ENCODE measurements at places on chromosomes 12 and 14.

- DNase-seq: no peak
Measured at GRCh38 chr14:91108941-91109611, 4.8 kb upstream of the DGLUCY start.

DNA sequence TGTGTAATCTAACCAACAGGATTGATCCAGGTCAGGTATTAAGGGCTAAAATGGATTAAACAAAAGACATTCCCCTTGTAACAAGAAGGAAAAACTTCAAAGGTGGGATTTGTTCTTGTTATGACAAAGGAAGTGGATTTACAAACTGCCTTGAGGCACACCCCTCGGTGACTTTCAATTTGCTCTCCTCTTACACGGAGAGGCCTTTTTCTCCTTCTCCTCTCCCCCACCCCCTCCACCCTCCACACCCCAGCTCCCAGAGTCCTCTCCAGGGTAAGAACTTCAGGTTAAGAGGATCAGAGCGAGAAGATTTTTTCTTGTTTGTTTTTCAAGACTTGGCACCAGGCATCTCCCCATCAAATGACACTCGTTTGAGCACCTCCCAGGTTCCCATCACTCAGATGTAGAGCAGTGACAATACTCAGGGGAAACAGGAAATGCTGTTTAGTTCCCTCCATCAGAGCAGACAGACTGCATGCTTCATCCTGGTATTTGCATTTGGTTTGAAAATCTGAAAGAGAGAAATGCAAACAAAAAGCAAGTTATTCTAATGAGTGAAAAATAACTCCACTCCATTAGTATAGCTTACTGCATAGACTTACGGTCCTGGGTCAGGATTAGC lies 77.6 kb upstream of the TMEM260 start:
- DNase-seq: no peak

DNA sequence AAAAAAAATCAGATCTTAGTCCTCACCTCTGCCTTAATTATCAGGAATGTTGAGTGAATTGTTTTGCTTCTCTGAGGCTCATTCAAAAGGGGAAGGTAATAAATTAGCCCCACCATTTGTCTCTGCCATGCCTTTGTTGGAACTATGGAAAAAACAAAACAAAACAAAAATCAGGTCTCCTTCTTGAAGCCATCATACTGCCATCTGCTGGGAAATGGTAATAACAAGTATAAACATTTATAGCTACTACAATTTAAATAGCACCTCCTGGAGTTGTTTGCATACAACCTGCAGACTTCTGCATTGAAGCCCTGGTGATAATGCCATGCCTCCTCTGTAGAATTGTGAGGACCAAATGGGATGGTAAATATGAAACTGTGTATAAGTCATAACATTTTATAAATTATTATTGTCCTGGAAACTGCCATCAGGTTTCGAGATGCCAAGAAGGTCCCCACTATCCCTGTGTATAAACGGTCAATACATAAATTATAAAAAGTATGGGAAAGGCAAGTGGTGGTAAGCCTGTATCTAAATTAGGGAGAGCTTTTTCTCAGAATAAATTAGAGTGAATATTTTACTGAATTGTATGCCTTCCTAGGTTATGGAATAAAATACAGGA lies 87.2 kb upstream of the FGD4 start:
- peak; percentile 55 for DNase-seq

- no peak for DNase-seq
Measured at GRCh38 chr12:113907446-113908180, 58.5 kb downstream of the RBM19 start.

DNA sequence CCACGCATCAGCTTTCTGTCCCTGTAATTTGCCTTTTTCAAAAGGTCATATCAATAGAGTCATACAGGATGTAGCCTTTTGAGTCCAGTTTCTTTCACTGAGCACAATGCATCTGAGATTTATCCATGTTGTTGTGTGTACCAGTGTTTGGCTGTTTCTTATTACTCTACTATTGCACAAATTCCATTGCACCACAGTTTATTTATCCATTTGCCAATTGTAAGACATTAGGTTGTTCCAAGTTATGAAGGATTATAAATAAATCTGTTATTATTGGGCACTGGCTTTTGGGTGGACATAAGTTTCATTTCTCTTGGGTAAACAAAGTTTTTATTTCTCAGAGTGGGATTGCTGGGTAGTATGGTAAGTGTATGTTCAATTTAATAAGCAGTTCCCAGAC lies 68.3 kb upstream of the TBPL2 start:
- no peak for DNase-seq

DNA sequence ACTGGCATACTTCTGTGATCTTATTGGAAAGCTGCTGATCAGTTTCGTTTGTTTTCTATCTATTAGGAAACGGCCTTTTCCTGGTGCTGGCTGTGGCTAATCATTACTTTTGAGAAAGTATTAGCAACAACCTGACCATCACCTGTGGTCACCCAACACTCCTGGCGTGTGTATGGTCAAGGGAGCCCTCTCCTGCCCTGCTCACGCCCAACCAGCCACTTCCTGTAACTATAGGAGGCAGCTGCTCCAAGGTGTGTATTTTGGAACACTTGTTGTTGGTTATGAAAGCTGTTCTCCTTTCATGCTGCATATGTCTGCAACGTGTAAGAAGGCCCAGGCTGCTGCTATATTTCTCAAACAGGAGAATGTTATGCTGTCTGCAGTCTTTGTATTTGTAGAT lies 1582.8 kb downstream of the AACS start:
- DNase-seq: no peak

DNA sequence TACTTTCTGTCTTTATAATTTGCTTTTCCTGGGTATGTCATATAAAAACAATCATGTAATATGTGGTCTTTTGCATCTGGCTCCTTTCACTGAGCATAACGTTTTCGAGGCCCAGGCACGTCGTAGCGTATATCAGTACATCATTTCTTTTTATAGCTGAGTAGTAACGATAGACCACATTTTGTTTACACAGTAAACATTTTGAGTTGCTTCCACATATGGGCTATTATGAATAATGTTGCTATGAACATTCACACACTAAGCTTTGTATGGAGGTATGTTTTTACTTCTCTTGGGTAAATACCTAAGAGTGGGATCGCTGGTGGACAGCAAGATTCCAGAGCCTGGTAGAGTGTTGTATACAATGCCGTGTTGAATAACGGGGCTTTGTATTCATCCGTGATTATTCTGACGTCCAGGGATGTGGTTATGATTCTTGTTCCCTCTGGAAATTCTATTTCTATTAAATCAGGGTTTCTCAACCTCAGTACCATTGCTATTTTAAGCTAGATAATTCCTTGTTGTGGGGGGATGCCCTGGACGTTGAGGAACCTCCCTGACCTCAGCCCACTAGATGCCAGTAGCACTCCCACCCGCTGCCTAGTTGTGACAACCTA lies 38.9 kb upstream of the CIT start:
- no peak for DNase-seq

DNA sequence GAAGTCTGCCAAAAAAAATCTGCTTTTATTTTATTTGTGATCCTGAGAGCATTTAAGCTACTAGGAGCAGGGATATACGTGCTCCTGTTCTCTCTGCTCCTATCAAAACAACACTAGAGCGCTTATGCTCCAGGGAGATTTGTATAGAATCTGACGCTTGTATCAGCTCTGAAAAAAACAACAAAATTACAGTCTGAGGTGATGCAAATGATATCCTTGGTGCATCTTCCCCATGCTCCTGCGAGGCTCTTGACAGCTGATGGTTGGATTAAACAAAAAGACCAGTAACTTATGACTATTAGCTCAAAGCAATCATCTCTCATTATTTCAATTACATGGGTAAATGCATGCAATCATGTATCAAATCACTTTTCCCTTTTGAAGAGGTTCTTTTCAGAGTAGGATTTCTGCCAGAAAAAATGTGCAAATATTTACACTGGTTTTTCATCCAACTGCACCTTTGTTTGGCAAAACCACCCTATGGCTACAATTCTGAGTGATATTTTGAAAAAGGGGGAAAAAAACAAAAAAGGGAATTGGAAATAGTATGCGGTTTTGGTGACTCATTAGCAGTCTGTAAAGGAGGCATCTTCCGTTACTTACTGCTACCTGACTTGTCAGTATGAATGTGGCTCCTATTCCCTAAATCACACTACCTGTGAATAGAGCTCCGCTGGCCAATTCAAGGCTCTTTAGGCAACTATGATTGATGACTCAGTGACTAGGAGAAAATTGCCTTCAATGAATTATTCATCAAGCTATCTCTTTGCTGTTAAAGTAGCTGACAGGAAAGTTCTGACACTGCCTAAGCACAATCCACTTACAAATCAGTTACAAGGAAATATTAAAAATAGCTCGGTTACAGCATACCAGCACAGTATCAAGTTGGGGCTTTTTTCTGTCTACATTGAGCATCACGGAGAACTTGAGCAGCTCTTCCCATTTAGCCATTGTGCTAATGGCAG lies 450.0 kb downstream of the FOXG1 start:
- DNase-seq: no peak

DNA sequence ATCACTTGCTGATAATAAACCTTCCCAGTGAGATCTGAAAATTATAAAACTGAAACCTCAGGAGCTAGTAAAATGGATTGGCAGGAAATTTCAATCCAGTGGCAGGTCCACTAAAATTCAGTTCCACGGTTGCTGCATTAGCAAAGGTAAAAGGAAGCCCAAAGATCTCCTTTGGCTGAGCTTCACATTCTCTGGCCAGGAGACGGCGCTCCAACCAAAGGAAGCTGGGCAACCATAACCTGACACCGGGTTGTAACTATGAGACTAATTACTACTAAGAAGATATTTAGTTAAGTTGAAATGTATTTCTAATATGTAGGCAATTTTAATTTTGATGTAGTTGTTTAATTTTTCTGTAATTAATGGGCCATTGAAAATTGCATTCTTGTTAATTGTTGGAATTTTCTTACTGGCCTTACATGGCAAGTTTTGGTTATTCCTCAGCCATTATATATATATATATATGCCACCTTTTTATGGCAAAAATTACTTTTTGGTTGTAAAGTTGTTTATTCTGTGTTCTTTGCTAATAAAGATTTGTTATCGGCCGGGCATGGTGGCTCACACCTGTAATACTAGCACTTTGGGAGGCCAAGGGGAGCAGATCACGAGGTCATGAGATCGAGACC lies 17.0 kb downstream of the OR8S1 start:
- DNase-seq: peak; percentile 49

DNA sequence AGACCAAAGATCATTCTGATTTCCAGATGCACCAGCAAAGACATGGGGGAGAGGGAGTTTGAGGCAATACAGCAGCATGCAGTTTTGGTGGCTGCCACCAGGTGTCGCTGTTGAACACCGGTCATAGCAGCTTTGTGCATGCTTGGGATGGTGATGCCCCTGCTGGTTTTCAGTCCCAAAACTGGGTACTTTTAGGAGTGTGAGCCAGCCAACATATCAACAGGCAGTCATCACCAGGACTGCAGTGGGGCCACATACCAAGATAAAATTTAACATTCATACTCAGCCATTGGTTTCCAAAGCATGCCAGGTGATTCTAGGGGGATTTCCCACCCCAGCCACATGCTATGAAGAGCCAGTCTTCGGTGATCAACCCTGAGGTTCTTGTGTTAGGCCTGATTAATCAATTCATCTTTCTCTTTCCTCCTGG lies 64.2 kb downstream of the PHETA1 start:
- DNase-seq: no peak

DNA sequence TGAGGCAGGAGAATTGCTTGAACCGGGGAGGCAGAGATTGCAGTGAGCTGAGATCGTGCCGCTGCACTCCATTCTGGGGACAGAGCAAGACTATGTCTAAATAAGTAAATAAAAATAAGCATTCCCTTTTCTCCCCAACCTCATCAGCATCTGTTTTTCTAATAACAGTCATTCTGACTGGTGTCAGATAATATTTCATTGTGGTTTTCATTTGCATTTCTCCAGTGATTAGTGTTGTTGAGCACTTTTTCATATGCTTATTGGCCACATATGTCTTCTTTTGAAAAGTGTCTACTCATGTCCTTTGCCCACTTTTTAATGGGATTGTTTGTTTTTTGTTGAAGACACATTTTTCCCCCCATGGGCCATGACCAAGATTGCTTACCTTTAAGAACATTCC lies 243.2 kb downstream of the ADAMTS20 start:
- no peak for DNase-seq

DNA sequence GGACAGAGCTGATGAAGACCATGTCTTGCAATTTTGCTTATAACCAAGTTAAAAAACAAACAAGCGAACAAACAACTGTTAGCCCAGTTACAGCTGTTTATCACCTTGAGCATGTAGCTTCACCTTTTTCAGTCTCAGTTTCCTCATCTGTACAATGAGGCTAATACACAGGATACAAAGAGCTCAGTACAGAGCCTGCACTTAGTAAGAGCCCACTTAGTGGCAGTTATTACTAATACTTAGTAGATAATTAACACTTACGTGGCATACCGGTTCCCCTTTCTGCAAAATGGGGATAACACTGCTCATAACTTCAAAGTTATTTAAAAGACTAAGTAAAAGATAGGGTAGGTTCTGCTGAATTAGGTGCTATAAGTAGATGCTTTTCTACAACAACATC lies 228.0 kb downstream of the MON2 start:
- DNase-seq: no peak

GRCh38 chr12:114030451-114030850 lies 64.3 kb upstream of the RBM19 start:
- no peak for DNase-seq

- no peak for DNase-seq
Measured at GRCh38 chr12:3944620-3945019, 71.4 kb upstream of the PARP11 start.

- DNase-seq: no peak
Measured at GRCh38 chr12:55044135-55044534, 24.4 kb downstream of the NEUROD4 start.

GRCh38 chr12:28507033-28507432 lies 316.8 kb downstream of the CCDC91 start:
- DNase-seq: peak; percentile 56

DNA sequence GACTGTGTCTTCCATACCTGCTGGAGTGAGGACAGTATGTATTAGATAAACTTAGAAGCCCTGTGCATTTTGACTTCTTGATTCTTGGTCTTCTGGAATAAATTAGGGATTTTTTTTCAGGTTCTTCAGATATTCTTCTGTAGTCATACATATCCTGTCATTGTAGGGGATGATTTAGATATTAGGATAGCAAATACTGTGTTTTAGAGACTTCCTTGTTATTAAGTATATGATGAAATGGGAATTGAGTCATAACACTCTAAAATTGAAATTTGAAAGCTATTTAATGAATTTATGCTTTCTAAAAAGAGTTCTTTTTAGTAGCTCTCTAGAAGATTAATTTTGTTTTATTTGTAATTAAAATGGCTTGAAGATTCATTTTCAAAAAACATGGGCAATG lies 371.5 kb upstream of the RGS6 start:
- no peak for DNase-seq

- no peak for DNase-seq
Measured at GRCh38 chr12:25652371-25652770, 99.3 kb upstream of the LMNTD1 start.

GRCh38 chr14:104130974-104131651 lies 7.3 kb upstream of the KIF26A start:
- no peak for DNase-seq

- no peak for DNase-seq
Measured at GRCh38 chr14:37131205-37131604, 41.2 kb downstream of the SLC25A21 start.

DNA sequence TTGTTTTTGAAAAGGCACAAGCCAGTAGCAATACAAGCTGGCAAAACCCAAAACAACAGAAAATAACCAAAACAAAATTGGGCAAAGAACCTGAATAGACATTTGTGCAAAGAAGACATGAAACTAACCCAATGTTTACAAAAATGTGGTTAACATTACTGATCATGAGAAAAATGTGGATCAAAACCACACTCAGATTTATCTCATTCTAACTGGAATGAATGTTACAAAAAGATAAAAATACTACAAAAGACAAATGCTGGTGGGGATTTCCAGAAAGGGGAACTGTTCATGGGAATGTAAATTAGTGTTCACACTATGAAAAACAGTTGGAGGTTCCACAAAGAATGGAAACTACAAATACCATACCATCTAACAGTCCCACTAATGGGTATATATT lies 26.6 kb downstream of the ASCL4 start:
- DNase-seq: no peak
